Nephron progenitor cell (in vitro differentiated cells): ENCODE measurements at places on chromosomes 4 and X.

DNA sequence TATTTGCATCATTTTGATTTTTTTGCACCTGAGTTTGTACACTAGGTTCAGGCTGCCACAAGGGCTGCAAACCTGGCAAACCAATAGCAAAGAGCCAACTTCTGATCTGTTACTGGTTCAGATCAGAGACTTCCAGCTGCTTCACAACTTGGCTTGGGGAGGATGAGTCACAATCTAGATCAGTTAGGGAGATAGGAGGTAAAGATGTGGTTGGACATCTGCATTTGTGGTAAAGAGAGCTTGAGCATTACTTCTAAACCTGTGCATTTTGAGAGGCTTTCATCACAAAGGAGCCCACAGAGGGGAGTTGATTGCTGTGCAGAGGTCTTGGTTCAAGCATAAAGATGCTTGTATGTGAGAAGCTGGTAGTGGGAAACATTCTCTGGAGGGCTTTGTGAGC, 34.5 kb downstream of the LINC00632 start:
- no peak for DNase-seq

DNA sequence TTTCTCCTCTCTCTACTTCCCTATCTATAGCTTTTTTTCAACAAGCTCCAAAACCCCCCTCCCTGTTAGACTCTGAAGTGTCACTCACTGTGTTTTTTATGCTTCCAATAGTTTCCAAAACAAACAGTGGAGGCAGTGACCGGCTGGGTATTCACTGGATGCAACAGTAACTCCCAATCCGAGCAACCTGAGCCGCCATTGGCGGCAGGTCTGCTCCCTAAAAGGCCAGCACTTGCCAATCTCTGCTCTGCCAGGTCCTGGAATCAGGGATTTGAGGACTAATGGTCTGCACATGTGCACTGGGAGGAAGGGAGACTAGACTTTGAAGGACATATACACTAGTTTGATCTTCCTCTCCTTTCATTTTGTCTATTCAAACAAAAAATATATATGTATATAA, 7.1 kb downstream of the TBX22 start:
- peak; percentile 17 for DNase-seq

- DNase-seq, result no peak
Measured at GRCh38 chr4:62252728-62253127, 1052.6 kb downstream of the ADGRL3 start.

GRCh38 chr4:55326629-55327028, 19.4 kb upstream of the SRD5A3 start:
- no peak for DNase-seq

GRCh38 chr4:118346495-118346894, 6.3 kb downstream of the PRSS12 start:
- DNase-seq, result no peak

GRCh38 chr4:70802928-70803580, 36.6 kb downstream of the GRSF1 start:
- DNase-seq, result no peak

DNA sequence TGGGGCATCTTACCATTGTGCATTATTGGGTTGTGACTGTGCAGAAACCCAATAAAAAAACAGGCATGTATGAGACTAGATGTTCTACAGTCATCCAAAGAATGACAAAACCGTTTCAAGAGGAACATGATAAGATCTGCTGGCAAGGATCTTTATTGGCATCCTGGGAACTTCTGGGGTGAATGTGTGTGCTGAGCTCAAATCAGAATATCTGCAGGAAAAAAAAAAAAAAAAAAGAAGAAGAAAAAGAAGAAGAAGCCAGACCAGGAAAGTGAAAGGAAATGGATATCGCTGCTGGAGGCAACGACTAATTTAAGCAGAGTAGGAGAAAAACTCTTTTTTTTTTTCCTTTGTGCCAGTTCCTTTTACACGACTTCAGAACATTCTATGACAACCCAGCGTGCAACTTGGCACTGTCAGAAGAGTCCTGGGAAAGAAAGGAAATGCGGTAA, 484.2 kb upstream of the BOD1L1 start:
- no peak for DNase-seq

- DNase-seq, result no peak
Measured at GRCh38 chr4:1318488-1319213, 28.4 kb upstream of the UVSSA start.
